ENCODE measurements at places on chromosomes 3 and 15.

DNA sequence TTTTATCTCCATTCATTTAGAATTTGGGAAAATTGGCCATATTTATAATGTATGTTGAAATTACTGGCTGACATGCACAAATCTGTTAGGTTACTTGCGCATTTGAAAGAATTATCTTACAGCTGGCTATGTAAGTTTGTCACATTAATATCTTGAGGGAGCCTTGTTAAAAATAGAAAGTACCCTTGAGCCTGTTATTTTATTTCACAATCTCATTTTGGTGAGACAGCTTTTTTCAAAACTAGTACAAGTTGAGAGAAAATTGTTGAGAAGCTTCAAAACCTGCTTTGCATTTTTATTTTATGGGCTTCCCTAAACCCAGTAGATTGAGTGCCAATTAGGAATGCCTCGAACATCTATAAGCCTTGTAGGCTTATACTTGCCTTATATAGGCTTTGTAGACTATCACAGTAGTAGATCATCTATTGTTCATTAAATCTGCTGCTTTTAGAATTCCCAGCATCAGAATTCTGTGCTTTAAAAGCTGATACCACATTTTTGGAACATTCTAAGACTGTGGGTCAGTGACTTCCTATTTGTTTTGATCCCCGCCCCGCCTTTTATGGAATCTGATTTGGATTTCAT is 6.3 kb downstream of the IDH3A start:
- no peak for DNase-seq

DNA sequence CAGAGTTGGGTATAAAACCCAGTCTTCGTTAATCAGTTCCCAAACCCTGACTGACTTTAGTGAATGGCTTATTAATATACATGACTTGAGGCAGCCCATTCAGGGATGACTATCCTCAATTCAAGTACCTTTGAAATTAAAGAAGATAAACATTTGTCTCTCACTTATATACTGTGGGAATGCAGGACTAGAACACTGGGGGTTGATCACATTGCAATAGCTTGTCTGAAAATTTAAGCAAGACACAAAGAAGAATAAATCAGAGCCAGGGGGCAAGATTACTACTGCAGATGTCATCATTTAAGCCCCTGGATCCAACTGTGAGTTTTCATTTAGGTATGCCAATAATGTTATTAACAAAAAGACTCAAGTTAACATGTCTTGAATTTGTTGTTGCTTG is 647.7 kb downstream of the ZPLD1 start:
- no peak for DNase-seq

- no peak for DNase-seq
Observed at GRCh38 chr3:155244216-155244615, 49.3 kb downstream of the STRIT1 start.

GRCh38 chr15:28133281-28133680 is 34.2 kb upstream of the OCA2 start:
- no peak for DNase-seq

DNA sequence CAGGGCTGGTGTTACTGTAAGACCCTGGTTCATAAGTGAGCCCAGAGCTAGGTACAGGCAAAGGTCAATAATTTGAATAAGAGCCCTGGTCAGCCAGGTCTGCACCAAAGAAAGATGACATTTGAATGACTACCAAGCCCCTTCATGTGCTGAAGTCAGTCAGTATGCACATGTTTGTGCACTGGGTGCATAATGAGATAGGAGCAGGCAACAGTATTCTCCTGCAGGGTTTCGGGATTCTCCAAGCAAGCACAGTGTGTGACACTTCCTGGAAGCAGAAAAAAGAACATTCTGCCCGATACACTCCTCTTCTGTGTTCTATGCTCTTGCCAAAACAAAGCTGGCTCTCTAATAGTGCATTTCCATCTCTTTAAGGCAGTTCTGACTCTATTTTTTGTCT is 5.5 kb upstream of the IMPDH2 start:
- DNase-seq = no peak

- no peak for DNase-seq
Observed at GRCh38 chr15:26234976-26235767, 372.0 kb upstream of the ATP10A start.

GRCh38 chr3:130414457-130414856 is 69.0 kb downstream of the COL6A5 start:
- DNase-seq = no peak

- DNase-seq = no peak
Observed at GRCh38 chr3:193585530-193585929, 7.5 kb upstream of the OPA1 start.

DNA sequence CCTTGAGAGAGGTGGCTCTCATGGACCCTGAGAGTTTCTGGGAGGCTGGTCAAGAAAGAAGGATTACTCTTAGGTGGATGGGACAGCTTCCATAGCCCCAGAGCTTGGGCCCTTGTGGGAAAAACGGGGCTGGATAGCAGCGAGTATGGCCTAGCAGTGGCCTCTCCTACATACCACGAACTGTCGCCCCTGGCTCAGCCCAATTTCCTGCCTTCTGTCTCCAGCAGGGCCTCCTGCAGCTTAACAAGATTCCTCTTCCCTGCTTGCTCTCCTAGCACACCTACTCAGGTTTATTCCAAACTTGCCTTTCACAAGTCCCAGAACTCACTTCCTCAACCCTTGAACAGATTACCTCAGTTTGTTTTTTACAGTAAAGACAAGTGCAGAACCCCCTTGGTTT is 139.7 kb upstream of the TPM1 start:
- DNase-seq = no peak

DNA sequence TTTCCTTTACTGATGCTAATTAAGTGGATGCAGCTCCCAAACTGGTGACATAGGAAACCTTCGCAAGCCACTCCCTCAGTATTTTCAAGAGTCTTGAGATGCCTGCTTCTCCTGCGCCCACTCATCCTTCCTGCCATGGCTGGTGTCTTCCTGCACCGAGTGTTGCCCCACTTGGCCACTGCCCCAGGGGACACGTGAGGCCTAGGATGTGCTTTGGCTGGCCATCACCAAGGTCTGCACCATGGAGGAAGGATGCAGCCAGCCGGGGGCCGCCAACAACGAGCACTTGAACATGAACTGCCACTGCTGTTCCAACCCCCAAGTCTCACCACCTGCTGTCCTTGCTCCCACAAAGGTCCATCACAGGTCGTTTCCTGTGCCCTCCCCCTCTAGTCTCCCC is 34.1 kb downstream of the EPHB3 start:
- DNase-seq = no peak

DNA sequence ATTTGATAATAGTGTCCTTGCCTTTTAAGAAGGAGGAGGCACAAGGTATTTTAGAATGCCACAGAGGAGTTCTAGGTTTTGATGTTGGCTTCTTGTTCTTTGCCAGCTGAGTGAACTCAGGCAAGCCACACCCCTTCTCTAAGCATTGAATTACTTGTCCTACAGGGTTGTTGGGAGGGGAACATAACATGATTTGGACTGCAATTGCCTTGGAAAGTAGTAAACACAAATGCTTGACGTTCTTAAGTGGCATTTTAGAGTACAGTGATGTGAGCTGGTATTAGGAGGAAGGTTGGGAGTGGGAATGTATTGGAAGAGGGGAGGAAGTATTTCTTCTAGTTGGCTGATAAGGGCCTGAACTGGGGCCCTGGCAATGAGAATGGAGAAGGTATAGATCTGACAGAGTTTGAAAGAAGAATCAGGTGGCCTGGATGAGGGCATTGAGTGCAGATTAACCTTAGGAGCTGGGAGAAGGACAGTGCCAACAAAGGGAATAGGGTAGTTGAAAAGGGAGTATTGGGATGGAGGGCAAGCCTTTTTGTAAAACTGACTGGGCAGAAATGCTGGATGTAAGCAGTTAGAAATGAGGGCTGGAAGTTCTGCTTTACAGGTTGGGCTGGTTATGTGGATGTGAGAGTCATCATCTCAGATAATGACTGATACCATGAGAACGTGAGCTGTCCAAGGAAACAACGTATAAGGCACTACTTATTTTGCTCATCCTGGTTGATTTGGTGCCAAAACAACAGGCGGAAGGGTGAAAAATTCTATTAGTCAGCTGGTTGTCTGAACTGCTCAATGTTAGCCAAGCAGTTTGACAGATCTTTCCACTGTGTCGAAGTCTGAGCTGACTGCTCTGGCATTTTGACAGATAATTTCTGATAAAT is 16.7 kb downstream of the KAT2B start:
- no peak for DNase-seq

DNA sequence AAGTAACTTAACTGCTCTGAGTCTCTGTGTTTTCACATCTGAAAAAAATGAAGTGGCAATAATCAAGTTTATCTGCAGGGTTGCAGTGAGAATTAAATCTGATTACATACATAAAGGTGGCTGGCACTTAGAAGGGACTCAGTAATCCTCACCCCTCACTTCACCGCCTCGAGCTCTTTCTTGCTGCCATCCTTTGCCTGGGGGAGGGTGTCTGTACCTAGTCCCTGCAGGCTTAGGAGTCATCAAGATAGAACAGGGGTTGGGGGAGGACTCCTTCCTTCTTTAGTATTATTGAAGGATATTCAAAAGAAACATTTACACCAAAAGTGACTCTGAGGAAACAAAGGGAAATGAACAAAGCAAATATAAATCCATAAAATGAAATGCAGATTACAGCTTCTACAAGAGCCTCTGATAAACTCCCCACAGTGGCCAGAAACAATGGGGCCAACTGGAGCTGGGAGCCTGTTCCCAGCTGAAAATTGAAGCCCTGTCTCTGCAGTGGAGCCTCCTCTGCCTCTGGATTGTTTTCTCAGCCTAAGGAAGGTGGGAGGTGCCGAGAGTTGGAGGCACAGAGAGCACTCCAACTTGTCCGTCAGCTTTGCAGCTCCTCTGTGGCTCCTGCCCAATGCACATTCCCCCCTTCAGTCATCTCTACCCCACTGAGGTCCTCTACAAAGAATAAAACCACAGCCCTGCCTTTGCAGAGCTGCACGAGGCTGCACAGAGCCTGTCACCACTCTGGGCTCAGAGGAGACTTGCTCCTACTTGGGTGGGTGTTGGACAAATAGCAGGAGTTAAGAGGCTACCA is 41.8 kb downstream of the CRYGS start:
- no peak for DNase-seq

DNA sequence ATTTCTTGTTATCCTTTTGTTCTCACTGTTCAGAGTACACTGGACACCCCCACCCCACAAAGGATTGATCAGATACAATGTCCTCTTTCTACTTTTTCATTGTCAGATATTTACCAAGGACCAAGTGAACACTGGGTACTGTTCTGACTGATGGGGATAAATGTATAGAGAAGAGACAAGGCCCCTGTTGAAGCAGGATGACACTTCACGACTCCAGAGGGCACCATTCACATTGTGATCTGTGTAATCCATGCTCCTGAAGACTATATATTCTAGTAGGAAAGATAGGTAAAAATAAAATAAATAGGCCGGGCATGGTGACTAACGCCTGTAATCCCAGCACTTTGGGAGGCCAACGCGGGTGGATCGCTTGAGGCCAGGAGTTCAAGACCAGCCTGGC is 7.2 kb upstream of the CRYGS start:
- no peak for DNase-seq

DNA sequence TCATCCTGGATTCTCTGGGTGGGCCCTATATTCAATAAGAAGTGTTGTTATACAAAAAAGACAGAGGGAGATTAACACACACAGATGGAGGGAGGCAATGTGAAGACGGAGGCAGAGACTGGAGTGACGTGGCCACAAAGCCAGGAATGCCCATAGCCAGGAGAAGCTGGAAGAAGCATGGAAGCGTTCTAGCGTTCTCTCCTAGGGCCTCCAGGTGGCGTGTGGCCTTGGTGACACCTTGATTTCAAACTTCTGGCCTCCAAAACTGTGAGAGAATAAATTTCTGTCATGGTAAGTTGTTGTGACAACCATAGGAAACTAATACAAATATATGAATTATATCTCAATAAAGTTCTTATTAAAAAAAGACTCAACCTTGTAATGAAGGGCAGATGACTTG is 21.3 kb downstream of the THBS1 start:
- no peak for DNase-seq

DNA sequence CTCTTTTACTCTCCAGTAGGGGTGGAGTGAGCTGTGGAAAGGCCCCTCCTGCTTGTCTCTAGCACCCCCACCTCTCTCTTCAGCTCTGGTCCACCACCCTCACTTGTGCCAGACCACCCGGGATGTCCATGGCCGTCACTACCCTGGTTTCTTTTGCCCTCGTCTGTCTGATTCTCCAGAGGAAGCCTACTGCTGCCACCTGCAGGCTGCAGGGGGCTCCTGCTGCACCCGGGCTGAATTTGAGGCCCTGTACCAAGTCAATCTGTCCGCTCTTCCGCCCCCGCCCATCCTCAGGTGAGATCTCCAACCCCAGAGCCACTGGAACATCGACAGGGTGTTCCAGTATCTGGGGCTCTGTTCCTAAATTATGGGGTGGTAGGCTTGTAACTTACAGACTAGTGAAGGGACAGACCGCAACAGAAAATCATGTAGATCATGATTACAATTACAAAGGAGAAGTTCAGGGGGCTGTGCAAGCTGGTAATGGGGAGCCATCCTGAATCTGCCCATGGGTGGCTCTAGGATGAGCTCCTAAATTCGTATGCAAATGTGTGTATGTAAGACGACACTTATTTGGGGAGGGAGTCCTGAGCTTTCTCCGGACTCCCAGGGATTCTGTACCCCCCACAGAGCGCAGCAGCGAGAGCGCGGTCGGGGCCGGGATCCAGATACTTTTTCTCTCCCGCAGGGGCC is 683 bp upstream of the UNC45A start:
- DNase-seq = peak; percentile 82

- DNase-seq = peak; percentile 31
Observed at GRCh38 chr15:39125904-39126303, 455.0 kb upstream of the THBS1 start.

DNA sequence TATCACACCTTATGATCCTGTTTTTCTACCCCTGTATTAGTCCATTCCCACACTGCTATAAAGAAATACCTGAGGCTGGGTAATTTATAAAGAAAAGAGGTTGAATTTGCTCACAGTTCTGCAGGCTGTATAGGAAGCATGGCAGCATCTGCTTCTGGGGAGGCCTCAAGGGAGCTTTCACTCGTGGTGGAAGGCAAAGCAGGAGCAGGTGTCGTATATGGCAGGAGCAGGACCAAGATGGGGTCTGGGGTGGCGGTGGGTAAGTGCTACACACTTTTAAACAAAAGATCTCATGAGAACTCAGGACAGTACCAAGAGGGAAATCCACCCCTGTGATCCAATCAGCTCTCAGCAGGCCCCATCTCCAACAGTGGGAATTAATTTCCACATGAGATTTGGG is 15.4 kb upstream of the SCAP start:
- DNase-seq = no peak

- no peak for DNase-seq
Observed at GRCh38 chr3:10746001-10746400, 70.0 kb upstream of the SLC6A11 start.

DNA sequence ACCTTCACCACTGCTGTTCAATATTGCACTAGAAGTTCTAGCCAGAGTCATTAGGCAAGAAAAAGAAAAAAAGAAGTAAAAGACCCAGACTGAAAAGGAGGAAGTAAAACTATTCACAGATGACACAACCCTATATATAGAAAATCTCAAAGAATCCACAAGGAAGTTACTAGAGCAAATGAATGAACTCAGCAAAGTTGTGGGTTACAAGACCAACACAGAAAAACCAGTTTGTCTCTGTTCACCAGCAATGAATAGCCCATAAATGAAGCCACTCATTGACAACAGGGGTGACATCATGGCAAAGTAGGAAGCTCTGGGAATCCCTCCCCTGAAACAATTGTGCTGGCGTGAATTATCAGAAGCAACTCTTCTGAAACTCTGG is 4.6 kb downstream of the CFAP100 start:
- no peak for DNase-seq
